ENCODE measurements at places on chromosomes 13 and 19. TPM values are rescaled to one million over a fixed set of nuclear protein-coding genes. Genes with fewer than 3 reads are reported as not detected.

The EIF3K gene
- 371 TPM for total RNA-seq

The DZIP1 gene
- total RNA-seq: 27.1 TPM

The LRRC4B gene
- total RNA-seq: 0.30 TPM

The FAM83E gene
- total RNA-seq: 0.38 TPM

The BRSK1 gene
- total RNA-seq: 11.3 TPM

The ZNF345 gene
- total RNA-seq: 1.3 TPM
